Renal cortex interstitium (tissue), 15 donors: ENCODE measurements at places on chromosomes 7 and 10.
A peak's percentile ranks its signal among the peaks of the same experiment; 100 is the strongest.

GRCh38 chr10:1678084-1678483 lies 59.2 kb downstream of the ADARB2 start:
- DNase-seq = no peak

DNA sequence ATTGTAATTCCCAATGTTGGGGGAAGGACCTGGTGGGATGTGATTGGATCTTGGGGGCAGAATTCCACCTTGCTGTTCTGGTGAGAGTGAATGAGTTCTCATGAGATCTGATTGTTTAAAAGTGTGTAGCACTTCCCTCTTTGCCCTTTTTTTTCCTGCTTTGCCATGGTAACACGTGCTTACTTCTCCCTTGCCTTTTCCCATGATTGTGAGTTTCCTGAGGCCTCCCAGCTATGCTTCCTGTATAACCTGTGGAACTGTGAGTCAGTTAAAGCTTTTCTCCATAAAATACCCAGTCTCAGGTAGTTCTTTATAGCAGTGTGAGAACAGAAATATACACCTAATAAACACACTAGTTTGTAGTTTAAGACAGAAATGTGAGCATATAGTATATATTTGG lies 166.8 kb upstream of the MAGI2 start:
- DNase-seq = no peak

GRCh38 chr10:117130862-117131375 lies 7.2 kb downstream of the VAX1 start:
- DNase-seq = no peak

DNA sequence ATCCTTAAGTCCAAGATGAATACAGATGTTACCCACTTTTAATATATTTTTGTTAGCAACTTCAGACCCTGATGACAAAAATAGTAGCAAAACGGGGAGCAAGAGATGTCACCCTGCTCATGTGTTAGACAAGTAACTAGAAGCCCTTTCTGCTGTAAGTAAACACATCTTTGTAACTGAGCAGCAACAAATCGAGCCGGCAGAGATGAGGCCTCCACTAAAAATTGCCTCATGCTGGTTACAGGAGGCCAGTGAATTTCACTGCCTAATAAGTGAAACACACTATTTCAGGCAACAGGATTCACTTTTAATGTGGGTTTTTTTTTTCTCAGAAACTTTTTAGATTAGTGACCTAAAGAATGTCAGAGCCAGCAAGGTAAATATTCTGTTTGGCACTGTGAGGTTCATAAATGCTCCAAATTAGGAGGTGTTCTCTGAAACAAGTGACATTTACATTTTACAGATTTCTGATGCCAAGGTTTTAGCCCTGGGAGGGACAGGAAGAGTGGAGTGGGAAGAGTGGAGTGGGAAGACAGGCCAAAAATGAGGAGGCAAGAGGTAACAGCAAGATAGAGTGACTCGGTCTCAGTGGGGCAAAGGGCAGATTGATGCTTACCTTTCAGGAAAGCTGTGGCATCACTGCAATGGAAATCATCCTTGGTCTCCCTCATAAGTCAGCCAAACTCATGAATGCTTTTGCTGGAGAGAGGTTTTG lies 53.6 kb upstream of the LRRC17 start:
- no peak for DNase-seq

- no peak for DNase-seq
These were observed 93.3 kb upstream of the ELMO1 start for GRCh38 chr7:37541810-37542443.

DNA sequence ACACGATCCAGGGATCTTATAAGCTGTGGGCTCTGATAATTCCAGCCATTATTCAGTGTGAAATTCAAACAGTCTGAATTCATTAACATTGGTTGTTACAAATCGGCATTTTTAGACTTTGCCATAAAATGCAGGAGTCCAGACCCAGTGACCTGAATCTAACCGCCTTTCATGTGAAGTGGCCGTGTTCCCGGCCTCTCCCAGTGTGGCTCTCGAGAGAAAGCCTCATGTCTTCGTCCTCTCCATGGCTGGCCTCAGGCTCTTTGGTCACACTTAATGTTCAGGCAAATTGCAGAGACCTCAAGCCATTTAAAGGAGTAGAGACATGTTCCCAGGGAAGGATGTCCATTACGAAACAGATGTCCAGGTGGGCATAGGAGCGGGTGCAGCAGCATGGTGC lies 59.3 kb downstream of the CTBP2 start:
- DNase-seq = no peak

DNA sequence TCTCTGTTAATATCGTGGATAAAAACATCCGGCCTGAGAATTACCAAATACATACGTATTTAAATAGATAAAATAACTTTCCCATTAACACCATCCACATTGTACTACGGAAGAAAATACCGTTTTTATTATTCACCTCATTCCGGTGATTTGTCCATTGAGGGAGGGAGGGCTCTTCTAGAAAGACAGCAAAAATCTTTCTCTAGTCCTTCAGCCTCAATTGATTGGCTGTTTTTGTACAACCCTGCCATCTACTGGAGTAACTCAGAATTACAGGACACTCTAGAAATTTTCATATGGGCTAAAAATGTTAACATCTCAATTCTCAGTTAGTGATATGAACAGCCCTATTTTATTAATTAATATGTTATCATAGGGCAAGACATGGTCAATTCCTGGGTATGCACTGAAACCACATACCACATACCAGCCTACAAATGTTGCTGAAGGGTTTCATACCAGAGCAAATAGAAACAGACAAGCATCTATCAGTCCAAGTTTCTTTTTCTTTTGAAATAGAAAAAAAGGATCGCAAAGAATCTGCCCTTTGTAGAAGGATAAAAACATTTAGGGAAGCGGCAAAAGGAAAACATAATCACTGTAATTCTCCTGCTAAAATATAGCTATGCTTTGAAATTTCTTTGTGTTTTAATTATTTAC lies 55.8 kb upstream of the CDCA7L start:
- peak; percentile 53 for DNase-seq
